Activated CD8-positive, alpha-beta memory T cell treated with anti-CD3 and anti-CD28 coated beads, Interleukin-2, amount 10 ng/mL, durations not matched to agents 7 days and 5 days (primary cell): ENCODE measurements at places on chromosomes 4 and X.

DNA sequence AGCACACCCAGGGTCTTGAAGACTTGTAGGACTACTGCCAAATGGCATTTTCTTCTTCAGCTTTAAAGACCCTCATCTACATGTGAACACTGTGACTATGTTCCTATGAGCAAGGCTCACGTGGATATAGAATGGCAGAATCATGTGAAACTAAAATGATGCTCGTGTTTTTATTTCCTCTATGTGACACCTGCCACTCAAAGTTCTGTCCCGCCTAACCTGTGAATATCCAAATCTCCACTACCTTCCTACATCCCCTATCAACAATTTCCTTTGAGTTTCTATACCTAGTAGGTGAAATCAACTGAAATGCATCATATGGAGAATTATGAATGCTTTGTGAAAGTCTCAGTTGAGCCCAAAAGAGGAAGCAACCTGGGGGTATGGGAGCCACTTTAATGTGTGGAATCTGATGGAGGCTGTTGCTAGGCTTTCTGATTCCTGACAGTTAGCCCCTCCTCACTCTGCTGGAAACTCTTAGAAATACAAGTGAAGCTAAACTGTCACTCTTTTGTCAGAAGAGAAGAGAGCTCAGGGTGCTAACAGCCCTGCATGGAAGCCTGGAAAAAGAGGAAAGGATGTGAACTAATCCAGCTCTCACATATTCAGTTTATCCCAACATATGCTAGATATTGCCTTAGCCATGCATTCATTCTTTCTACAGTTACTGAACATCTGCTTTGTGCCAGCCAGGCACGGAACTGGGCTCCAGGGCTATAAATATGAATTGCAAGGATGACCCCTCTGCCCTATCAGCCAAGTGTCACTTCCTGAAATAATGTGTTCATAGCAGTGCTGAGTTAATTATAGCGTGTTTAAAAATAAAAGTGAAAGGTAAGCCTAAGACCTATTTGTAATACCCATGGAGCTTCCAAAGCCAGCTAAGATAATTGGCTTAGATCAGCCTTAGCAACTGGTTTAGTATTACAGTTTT, 11.0 kb downstream of the LHFPL1 start:
- DNase-seq, result no peak

DNA sequence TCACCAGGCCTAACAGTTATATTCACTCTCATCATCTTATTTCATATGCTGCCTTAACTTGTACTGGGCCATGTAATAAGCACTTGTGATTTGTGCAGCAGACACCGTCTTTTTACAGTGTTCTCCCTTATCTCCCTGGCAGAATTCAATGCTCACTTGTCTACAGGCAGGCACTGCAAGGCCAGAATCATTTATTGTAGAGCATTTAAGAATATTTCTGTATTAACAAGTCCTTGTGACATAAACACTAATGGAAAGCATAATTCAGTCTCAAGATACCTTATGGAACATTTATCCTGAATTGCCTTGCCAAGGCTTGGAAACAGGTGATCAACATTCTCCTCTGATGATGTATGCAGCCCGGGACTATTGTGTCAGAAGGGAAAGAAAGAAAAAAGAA, 808.9 kb downstream of the STPG2 start:
- no peak for DNase-seq

GRCh38 chrX:78687586-78687985, 28.5 kb upstream of the RTL3 start:
- DNase-seq, result no peak

DNA sequence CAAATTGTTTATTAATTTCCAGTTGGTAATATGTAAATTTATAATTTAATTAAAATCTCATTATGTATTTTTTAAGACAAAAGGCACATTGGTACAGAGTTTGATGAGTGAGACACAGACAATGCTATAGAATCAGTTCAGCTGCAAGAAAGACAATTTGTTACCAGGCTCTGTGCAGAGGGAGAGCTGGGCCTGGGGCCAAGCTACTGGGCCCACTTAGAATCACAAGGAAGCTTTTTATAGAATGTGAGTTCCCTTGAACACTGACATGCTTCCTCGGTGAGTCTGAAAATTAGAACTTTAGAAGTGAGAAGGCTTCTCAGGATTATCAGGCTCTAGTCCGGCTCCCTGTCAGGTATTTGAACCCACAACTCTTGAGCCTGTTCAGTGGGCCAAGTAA, 129.0 kb downstream of the AFF2 start:
- DNase-seq, result no peak

- no peak for DNase-seq
Observed at GRCh38 chr4:24741910-24742309, 53.5 kb upstream of the SOD3 start.

GRCh38 chr4:182475539-182475938, 232.3 kb downstream of the TENM3 start:
- no peak for DNase-seq

GRCh38 chrX:24672701-24673190, 21.0 kb upstream of the POLA1 start:
- no peak for DNase-seq

DNA sequence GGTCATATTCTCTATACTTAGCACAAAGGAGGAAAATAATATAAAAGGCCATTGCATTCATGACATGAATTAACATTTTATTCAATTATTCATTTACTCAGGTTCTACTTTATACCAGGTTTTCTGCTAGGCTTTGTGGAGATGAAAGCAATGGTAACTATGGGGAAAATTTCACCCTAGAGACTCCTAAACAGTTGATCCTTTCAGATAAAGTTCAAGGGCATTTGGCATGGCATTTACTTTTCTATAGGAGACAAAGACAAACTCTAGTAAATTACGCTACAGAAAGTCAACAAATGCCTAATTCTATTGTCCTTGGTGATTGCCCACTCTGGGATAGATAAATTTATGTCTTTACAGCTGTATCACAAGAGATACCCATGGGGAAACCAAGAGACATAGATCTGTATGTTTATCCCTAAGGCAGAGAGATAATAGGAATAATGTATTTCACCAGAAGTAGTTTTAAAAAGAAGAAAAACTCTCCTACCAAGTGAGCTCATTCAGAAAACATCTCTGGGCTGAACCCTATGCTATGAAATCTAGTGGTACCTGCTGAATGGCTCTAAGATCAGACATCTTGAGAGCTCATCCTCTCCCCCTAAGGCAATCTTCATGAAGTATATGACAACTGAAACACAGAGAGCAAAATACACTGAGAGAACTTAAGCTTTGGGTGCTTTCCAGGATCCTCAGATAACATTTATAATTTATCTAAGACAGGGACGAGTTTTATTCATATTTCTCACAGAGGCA, 316.7 kb downstream of the ANTXR2 start:
- no peak for DNase-seq

- DNase-seq, result no peak
Observed at GRCh38 chr4:175540151-175540550, 271.9 kb downstream of the GPM6A start.

DNA sequence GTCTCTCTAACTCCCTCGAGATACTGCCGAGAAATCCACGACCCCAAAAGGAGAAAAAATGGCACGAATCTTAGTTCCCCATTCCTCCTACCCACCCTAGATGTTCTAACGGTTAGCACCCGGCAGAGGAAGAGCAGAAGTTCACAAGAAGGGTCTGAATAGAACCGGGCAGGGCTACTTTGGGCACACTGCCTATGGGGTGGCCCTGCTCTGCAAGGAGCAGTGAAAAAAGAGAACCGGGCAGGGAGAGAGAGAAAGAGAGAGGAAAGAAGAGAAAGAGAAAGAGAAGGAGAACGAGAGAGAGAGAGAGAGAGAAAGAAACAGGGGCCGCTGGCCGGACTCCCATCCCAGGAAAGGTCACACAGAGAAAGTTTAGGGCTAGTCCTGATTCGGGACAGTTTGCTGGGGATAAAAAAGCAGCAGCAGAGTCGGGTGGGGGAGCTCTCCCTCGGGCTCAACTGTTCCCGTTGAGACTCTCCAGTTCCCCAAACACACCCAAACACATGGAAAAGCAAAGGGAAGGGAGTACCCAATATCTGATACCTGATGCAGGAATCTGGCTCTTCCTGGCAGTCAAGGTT, 468 bp downstream of the GLA start:
- DNase-seq, result no peak

DNA sequence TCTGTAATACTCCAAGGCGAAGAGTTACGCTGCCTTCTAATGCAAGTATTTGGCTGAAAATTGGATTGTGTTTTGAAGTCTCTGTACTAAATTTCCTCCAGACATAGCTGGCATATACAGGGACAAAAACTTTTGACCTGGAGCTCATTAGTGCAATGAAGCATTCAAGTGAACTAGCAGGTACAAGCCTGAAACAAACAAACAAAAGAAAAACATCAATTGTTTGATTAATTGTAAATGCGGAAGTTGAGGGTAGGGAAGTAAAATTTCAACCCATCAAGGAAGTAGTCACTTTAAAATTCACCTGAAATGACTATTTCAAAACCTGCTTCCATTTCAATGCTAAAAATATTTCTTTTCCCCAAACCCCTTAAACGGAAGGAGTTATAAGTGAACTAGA, 516.3 kb upstream of the ATOH1 start:
- DNase-seq, result no peak

DNA sequence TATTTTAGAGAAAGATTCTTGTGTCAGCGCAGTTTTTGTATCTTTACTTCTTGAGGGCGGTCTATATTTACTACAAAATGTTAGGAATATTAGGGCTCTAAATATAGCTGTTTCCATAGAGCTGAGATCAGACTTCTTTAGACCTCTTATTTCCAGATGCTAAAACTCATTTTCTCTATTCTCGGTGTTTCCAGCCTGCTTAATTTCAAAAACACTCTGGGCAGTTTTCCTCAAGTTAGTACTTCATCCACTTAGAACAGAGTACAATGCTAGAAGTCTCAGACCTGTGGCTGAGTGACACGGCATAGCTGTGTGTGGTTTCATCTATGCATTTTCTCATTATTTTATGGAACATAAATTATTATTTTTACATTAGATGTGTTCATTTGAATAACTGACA, 346.6 kb downstream of the PABPC4L start:
- no peak for DNase-seq
